Thoracic aorta (tissue), 2 donors: ENCODE measurements at places on chromosomes 7 and 10.

DNA sequence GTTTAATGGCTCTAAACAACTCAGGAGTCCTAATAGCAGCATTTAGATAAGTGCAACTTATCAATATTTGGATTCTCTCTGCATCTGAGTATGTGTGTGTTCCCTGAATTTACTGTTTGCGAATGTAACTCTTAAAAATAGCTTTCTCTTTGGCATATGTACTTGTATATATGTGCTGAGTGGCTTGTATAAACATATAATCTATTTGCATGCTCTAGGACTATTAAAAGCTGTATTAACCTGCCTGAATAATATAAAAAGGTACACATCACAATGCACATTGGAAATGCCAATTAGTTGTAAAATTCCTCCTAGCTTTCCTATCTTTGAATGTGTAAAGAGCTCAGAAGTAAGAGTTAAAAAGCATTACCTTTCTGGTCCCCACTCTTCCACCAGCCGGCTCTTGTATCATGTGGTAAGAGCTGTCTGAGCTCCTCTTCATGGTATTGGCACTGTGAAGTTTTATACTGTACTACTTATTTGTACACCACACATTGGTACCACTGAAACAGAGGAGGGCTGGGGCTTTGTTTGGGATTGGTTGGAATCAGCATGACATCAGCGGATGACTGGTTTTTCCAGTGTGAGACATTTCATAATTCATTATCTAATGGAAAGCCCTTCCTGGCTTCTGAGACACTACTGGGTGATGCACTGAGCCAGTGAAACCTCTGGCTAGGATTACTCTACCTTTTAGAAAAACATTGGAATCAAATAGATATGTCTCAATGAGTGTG is at the start of gene INHBA:
TSS of gene INHBA (minus strand) at position 456 of the 737 bp plus-strand sequence. CDS start 2,716 bp downstream, outside the sequence.
- no peak for DNase-seq

- no peak for DNase-seq
Measured at GRCh38 chr7:34158368-34159153, 253.2 kb downstream of the BMPER start.

GRCh38 chr7:159070431-159071148 is 74.1 kb downstream of the VIPR2 start:
- no peak for DNase-seq

DNA sequence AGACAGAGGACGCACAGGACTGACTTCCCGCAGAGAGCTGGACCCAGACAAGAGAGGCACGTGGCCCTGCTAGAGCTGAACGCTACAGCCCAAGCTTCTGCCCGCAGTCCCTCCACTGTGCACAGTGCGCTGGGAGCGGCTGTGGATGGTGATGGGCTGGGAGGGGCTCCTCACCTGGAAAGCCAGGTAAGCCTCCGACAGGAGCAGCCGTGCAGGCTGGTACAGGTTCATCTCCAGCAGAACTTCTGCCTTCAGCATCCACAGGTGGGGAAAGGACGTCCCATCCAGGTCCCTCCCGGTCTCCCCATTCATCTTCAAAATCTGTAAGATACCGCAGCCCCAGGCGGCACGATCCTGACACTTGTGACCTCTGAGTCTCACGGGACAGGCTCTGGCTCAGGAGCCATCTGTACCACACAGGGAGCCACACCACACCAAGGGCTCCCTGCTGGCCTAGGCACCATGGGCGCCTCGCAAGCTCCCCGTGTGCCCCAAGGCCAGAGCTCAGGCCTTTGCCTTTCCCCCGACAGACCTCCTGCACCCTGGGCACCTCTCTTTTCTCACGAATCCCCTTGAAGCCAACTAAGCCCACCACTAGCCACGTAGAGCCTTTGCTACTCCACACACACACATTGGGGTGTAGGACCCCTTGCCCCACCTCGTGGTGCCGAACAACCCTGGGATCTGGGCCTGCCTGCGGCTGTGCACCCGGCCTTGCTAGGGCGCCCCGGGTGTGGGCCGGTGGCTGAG is 76.3 kb downstream of the CFAP46 start:
- no peak for DNase-seq

- no peak for DNase-seq
Measured at GRCh38 chr7:130400120-130400572, 19.9 kb downstream of the CPA1 start.

DNA sequence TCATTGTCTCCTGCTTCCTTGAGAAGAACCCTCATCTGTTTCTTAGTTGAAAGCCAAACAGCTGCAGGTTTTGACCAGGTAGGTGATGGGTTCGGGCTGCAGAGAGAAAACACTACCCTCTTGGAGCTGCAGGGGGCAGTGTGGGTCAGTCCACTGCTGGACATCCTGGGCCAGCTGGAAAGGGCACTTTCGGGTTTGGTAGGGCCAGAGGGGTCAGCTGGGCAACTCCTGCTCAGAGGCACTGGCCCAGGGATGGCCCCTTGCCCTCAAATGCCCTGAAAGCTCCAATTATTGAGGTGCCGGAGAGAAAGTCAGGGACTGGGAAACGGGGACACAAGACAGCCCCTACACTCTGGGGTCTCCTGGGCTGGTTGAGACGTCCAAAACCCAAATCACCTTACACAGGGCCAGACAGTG is 90.7 kb downstream of the MKI67 start:
- DNase-seq = no peak

GRCh38 chr7:79084423-79084822 is 369.0 kb downstream of the MAGI2 start:
- no peak for DNase-seq

- DNase-seq = peak; percentile 80
Measured at GRCh38 chr10:102241444-102242117, at the start of gene PITX3. PITX3 (minus strand) TSS chr10:102241512; CDS start chr10:102232080, 9,432 bp downstream.

- DNase-seq = no peak
Measured at GRCh38 chr10:16828701-16829175, 11.5 kb upstream of the RSU1 start.

DNA sequence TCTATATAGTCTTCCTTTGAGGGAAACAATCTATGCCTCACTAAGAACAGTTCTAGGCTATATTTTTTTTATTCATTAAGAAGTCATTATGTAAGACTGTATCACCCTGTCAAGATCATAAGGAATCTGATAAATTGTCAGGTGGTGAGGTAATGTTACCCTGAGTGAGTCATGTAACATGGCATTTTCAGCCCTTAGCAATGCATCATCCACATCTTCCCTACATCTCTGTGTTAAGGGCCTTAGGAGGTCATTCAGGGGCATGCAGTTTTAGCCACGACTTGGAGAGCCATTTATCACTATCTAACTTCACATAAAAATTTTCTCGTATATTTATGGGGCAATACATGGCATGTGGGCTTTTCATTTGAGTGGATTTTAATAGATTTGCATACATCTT is 924.5 kb upstream of the MBL2 start:
- no peak for DNase-seq

DNA sequence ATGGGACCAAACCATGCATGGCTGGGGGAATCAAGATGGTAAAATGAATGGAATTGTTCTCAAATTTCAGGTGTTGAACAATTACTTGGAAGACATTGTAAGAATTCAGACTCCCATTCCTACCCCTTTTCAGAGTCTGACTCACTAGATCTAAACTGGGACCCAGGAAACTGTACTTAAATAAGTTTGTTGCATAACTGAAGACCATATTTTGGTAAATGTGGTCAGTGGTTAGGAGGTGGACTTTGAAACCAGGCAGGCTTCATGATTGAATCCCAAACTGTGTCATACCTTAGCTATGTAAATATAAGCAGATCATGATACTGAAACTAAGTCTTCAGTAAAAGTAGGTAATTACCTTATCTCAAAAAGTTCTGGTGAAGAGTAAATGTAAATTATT is 41.7 kb downstream of the ZWINT start:
- no peak for DNase-seq

GRCh38 chr10:30176182-30176581 is 116.8 kb upstream of the JCAD start:
- DNase-seq = no peak

DNA sequence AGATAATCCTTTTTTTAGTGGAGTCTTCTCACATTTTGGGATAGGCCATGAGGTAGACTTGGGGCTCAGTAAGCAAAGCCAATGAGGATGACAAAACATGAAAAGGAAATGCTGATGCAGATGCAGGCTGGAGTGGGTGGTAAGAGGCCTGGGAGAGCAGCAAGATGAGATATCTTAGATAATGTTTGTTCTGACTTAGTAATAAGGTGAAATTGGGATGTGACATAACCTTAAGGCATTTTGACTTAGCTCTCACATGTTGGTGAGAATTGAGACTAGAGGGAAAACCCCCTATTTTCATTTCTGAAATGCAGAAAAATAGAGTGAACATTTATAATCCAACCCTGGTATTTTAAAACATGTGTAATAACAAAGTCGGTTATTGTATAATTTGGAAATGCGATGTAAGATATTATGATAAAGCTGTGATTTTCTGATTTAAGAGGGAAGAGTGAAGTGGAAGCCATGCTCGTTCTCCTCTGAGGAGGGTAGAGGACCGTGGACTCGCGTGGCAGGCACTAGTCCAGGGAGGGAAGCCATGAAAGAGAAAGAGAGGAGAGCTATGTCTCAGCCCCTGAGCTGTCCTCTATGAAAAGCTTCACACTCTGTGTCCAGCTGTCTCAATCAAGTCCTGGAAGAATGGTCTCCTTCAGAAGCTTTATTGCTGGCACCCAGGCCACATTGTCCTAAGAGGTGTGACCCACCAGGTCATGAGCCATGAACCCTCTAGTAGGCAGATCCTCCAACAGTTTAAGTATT is 57.3 kb downstream of the ST7 start:
- no peak for DNase-seq

DNA sequence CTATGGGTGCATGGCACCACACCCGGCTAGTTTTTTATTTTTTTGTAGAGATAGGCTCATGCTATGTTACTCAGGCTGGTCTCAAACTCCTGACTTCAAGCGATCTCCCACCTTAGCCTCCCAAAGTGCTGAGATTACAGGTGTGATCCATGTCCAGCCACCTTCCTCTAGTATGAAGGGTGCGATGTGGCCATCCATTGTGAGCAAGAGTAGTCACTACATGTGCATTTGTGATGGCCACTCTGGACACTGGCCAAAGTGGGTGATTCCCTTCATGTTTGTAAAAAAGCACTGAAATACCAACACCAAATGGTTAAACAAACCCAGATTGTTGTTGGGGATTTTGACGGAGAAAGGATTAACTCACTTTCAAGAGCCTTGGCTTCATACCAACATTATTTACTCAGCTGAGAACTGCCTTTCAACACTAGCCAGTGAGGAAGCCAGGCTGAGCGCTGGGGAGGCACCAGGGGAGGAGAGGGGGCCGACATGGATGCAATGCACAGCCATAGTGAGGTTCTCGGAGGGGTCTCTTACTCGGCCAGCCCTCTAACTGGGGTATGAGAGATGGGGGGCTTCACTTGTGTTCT is 198.1 kb upstream of the LYZL2 start:
- no peak for DNase-seq

- no peak for DNase-seq
Measured at GRCh38 chr10:91123261-91123660, 97.2 kb upstream of the PCGF5 start.

- DNase-seq = no peak
Measured at GRCh38 chr10:95503001-95503400, 58.2 kb downstream of the SORBS1 start.

GRCh38 chr10:129956286-129956670 is 7.8 kb downstream of the EBF3 start:
- DNase-seq = no peak

GRCh38 chr10:4199196-4199595 is 414.2 kb upstream of the KLF6 start:
- no peak for DNase-seq

DNA sequence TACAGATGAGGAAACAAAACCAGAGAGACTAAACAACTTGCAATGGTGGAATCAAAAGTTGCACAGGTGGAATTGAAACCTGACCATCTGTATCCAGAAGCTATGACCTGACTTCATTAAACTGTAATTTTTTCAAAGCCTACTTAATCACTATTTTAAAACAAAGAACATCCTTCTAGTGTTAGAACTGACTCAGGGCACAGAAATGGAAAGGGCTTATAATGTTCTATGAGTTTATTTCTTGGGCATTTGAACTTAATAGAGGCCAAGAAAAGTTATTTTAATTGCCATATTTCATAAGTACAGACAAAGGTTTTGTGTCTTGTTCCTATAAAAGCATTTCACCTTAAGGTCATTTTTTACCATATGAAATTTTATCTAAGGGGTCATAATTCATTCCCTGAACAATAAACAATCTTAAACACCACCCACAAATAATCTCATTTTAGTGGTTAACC is 8.8 kb downstream of the ITGB1 start:
- DNase-seq = no peak

DNA sequence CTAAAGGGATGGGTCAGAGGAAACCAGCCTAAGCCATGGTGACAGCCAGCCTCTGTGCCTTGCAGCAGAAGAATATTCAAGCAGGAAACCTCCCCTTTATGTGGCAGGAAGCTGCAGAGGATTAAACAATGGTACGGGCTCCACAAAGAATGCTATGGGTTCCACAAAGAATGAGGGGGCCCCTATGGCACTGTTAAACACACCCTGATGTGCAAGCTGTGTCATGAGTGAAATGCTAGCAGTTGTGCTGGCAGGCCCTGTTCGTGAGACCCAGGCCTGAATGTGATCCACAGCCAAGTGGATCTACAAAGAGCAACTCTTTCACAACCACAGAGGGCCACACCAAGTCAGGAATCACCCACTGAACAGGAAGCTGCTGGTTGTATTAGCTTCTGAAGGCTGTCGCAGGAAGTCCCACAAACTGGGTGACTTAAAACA is 68.9 kb downstream of the MYOF start:
- DNase-seq = no peak

- DNase-seq = no peak
Measured at GRCh38 chr10:117537904-117538524, 4.5 kb upstream of the EMX2 start.

DNA sequence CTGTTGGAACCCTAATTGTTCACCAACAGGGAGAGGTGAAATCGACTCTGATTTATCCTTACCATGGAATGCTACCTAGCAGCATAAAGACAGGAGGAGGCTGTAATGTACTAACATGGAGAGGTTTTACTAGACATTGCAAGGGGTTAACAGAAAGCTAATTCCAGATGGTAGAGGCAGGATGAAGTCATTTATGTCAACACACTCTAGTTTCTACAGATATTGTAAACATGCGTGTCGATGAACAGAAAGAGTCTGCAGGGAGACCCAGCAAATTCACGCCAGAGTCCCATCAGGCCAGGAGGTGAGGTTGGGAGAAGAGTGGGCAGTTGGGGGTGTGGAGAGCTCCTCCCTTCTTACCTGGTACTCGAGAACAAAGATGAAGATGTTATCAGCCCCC is 7.0 kb downstream of the NPC1L1 start:
- no peak for DNase-seq

DNA sequence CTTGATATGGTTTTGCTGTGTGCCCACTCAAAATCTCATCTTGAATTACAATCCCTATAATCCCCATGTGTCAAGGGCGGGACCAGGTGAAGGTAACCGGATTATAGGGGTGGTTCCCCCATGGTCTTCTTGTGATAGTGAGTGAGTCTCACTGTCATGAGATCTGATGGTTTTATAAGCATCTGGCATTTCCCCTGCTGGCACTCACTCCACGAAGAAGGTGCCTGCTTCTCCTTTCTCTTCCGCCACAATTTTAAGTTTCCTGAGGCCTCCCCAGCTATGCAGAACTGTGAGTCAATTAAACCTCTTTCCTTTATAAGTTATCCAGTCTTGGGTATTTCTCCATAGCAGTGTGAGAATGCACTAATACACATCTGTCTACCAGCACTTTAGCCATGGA is 109.5 kb upstream of the SDK1 start:
- no peak for DNase-seq
